ENCODE measurements at places on chromosomes 16 and 17.
A peak's percentile ranks its signal among the peaks of the same experiment; 100 is the strongest.

- DNase-seq = no peak
These were observed 16.1 kb upstream of the C17orf78 start for GRCh38 chr17:37359682-37360188.

GRCh38 chr16:12728469-12728868, 75.2 kb downstream of the CPPED1 start:
- DNase-seq = no peak

GRCh38 chr17:17314501-17315071, 11.4 kb downstream of the NT5M start:
- no peak for DNase-seq

GRCh38 chr17:37754363-37754762, 9.5 kb upstream of the HNF1B start:
- DNase-seq = no peak

GRCh38 chr16:89455178-89455577, 35.2 kb downstream of the ANKRD11 start:
- no peak for DNase-seq

DNA sequence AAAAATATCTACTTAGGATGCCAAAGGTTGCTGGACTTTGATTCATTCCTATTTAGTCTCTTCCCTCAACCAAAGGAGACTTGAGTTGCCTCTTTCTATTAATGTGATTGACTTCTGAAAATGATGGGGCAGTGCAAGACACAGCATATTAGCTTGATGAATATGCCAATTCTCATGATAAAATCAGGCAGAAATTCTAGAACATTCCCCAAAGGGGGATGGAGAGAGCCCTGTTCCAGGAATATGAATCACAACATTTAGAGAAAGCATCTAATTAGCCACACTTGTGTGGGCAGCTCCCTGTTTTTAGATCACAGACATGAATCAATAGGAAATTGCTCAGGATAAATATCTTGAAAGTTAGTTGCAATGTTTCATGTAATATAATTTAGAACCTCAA, 584.0 kb upstream of the CDH8 start:
- DNase-seq = no peak

DNA sequence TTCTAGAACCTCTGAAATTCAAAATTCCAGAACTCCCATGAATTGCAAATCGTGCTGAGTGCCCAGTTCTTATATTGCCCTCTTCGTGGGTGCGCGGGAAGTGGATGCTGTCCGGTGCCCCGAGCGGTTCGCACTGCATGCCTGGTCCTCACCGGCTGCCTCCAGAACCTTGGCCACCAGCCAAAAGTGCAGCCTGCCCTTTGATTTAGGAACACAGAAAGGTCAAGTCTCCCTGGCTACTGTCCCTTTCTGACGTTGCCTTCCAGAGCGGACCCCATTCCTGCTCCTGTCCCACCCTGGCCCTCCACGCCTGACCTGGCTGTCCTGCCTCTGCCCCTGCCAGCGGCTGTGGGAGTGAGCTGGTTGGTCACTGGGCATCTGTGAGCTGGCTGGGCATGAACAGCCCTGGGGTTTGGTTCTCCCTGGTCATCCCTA, 9.7 kb downstream of the NEUROD2 start:
- no peak for DNase-seq

GRCh38 chr16:80150978-80151721, 389.6 kb upstream of the DYNLRB2 start:
- DNase-seq = no peak

- no peak for DNase-seq
These were observed 57.6 kb downstream of the VMP1 start for GRCh38 chr17:59765038-59765437.

- no peak for DNase-seq
These were observed 186.3 kb upstream of the XYLT1 start for GRCh38 chr16:17657045-17657444.

- DNase-seq = no peak
These were observed 112.1 kb downstream of the ADAMTS18 start for GRCh38 chr16:77322757-77323156.

- DNase-seq = no peak
These were observed 10.1 kb downstream of the KRT39 start for GRCh38 chr17:40956401-40957254.

DNA sequence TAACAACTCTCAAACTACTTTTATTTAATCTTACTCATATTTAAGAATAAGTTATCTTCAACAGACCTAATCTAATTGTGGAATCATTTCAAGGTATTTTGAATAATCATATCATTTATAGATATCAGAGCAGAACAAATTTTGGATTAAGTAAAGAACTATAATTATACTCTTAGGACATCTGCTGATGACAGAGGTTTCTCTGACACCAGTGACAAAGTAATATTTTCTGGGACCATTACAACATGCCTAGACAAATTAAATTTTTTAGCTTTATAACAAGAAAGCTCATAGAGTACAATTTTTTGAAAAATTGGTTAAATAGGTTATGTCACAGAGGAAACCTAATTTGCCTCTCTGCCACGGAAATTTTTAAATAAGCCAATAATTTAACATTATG, 30.5 kb downstream of the C16orf87 start:
- no peak for DNase-seq

GRCh38 chr17:78673395-78673794, 96.2 kb upstream of the DNAH17 start:
- DNase-seq = no peak

GRCh38 chr16:66144641-66145040, 221.8 kb upstream of the CDH5 start:
- no peak for DNase-seq

DNA sequence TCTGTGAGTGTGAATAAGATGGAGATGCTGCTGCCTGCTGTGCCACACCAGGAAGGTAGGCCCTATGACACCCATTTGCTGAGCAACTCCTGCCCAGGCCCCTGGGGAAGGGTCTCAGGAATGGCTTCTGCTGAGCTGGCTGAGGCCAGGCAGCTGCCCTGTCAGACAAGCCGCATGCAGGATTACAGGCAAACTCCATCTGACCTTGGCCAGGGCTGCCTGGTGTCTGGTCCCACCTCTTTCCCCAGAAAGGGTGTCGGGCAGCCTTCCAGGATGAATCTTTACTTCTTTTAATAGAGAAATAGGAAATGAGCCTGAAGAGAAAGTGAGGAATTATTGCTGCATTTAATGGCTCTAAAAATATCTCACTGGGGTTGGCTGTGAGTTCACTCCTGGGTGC, 182.5 kb downstream of the IRX5 start:
- no peak for DNase-seq

DNA sequence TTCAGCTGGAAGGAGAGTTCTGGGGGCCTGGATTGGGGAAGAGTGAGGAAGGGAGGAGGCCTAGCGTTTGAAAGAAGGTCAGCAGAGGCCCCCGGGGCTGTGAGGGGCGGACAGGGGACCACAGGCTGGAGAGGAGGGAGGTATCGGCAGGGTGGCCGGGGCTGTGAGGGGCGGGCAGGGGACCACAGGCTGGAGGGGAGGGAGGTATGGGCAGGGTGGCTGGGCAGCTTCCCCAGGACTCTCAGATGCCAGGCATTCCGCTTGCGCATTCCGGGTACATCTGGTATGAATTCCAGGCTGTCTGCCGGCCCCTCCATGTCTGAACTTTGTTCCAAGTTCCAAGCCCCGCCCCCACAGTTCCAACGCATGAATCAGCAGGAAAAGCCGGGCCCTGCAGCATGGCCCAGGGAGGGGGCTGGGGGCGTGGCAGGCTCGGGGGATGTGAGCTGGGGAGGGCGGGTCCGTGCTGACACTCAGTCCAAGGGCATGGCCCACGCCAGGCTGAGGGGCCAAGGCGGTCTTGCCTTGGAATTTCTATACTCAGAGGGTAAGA, 4.3 kb upstream of the TLCD2 start:
- DNase-seq = peak; percentile 98
